ENCODE measurements at places on chromosomes 2 and 18.

DNA sequence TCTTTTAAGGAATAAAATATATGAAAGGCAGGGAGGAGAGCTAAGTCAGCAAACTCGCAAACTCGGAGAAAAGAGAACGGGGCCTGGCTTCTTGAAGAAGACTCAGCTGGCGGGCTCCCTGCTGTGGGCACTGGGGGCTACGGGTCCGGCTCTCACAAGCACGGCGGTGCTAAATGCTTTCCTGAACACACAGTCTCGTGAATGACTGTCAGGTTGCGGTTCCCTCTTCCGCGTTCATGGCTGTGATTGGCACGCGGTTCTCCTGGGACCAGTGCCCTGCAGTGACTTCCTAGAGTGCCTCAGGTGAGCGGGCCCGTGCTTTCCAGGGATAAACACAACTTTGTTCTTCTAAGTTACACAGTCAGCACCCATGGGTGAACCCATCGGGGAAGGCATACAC is 208.4 kb downstream of the HDAC4 start:
- DNase-seq, result no peak

GRCh38 chr2:133718688-133719201 is 150.5 kb upstream of the NCKAP5 start:
- DNase-seq, result no peak

- no peak for DNase-seq
Observed at GRCh38 chr2:100702438-100703109, 117.4 kb upstream of the NPAS2 start.

DNA sequence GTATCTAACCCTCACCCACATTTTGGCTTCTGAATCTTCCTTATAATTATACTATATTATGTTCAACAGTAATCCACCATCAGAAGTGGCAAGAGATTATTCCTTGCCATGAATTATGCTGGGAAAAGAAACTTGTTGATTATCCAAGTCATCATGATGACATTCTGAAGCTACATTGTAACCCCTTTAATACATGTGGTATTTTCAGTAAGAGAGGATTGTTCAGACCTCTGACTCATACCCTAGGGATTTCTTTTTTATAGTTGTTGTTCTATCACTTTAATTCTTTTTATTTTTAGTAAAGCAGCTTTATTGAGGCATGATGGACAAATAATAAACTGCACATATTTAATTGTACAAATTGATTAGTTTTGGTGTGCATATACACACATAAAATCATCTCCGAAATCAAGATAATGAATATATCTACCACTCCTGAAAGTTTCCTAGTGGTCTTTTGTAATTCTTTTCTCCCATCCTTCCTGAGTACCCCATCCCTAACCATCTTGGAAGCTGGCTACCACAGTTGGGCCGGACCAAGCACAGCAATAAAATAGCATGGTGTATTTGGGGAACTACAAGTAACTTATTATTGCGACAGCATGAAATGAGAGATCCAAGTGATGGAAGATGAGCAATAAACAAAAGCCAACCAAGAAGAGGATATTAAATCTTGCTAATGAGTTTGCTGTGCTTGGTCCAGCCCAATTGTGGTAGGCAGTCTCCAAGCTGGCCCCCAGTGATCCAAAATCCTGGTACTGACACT is 159.9 kb downstream of the BARD1 start:
- DNase-seq, result no peak

- no peak for DNase-seq
Observed at GRCh38 chr18:12886498-12887126, 2.6 kb upstream of the PTPN2 start.

- DNase-seq, result no peak
Observed at GRCh38 chr2:182165202-182165601, 179.5 kb downstream of the PPP1R1C start.

DNA sequence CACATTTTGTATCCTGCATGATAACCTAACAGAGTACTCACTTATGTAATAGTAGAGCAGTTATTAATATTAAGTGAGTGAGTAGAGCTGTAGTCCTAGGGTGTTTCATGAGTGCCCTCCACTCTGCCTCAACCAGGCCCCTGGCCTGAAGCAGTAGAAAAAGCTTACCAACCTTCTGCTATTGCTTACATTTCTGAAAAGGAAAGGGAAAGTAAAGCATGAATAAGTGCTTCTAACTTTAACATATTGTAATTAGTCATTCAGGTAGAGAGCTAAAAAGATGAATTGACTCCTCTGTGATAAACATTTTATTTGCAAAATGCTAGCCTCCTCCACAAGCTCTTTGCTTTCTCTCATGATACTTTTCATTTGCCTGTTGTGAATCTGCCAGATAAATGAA is 94.7 kb upstream of the RPE start:
- no peak for DNase-seq

All from stimulated activated CD4-positive, alpha-beta T cell treated with anti-CD3 and anti-CD28 coated beads, Interleukin-2, amount 100 ng/mL, for 24 hours (primary cell).